ENCODE measurements at places on chromosomes 3 and 15.

DNA sequence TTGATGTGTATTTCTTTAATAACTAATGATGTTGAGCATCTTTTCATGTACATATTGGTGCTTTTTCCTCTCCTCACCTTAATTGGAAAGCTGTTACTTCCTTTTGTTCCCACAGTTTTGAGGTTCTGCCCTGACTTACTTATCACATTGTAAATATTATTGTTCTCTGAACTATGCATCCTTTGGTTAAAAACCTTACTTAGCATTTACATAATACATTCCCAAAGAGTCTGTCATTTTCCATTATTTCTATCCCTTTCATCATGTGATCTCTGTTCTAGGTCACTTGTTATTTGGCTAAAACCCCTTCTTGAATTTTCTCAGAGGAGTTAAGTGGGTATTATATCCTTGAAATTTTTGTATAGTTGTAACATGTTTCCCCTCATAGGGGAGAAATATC, 33.0 kb downstream of the SLC12A6 start:
- DNase-seq, result peak; percentile 3

- DNase-seq, result no peak
Observed at GRCh38 chr3:129732200-129732876, 125.9 kb upstream of the PLXND1 start.

DNA sequence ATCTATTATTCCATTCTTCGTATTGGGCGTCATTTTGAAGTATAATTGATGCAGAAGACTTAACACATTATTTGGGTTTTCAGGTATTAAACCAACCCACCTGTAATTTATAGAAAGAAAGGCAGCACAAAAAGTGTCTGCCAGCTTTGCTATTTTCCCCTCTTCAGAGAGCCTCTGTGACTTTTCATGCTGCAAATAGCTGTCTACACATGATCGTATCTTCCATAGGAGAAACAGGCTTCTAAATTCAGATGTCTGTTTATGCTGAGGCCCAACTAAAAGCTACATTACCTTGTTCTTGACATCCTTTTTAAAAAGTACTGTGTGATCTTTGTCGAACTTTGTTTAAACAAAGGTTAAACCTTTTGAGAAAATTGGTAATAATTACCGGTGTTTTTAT, 5.0 kb downstream of the ACKR2 start:
- DNase-seq, result no peak

- no peak for DNase-seq
Observed at GRCh38 chr3:116040152-116040551, 405.1 kb downstream of the LSAMP start.

- no peak for DNase-seq
Observed at GRCh38 chr15:40756938-40757337, 1.9 kb upstream of the RMDN3 start.

- DNase-seq, result no peak
Observed at GRCh38 chr3:39144095-39144747, 9.2 kb downstream of the CSRNP1 start.

- no peak for DNase-seq
Observed at GRCh38 chr3:42192334-42193200, 73.4 kb downstream of the CCK start.

DNA sequence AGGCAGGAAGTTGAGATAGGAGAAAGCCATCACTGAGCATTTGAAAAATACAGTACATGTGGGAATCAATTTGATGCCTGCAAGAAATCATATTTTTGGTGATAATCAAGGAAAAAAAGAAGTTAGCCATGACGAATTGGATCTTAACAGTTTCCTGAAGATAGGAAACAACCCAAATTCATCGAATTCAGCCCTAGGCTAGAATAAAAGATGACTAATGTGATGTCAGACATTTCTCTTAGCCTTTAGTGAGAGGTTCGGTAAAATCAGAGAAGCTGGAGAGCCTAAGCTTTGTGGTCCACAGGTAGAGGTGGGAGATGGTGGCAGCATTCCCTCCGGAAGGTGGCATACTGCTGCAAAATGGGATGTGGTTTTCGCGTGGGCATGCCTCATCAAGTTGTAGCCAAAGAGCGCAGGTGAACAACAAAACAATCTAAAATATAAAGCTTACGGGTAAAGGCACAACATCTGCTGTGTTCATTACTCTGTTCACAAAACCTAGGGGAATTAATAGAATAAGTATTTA, 144.1 kb upstream of the ALCAM start:
- DNase-seq, result no peak

DNA sequence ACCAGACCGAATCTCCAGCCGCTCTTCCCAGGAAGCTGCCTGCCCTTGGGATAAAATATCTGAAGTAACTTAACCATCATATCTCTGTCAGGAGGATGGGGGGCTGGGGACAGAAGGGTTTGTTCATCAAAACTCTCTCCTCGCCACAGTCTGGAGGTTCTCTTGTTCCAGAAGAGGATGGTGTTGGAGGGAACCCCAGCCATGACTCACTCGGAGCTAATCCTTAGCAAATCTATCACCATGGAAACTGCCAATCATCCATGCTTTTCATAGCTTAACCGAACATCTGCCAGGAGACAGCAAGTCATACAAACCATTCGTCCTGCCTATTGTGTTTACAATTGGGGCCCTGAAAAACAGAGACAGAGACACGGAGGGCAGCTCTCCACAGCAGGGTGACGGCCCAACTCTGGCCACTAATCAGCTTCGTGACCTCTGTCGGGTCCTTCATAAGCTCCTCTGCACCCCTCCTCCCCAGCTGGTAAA, 73.8 kb upstream of the HEG1 start:
- DNase-seq, result peak; percentile 100

- no peak for DNase-seq
Observed at GRCh38 chr3:195173657-195174056, 97.3 kb downstream of the XXYLT1 start.

DNA sequence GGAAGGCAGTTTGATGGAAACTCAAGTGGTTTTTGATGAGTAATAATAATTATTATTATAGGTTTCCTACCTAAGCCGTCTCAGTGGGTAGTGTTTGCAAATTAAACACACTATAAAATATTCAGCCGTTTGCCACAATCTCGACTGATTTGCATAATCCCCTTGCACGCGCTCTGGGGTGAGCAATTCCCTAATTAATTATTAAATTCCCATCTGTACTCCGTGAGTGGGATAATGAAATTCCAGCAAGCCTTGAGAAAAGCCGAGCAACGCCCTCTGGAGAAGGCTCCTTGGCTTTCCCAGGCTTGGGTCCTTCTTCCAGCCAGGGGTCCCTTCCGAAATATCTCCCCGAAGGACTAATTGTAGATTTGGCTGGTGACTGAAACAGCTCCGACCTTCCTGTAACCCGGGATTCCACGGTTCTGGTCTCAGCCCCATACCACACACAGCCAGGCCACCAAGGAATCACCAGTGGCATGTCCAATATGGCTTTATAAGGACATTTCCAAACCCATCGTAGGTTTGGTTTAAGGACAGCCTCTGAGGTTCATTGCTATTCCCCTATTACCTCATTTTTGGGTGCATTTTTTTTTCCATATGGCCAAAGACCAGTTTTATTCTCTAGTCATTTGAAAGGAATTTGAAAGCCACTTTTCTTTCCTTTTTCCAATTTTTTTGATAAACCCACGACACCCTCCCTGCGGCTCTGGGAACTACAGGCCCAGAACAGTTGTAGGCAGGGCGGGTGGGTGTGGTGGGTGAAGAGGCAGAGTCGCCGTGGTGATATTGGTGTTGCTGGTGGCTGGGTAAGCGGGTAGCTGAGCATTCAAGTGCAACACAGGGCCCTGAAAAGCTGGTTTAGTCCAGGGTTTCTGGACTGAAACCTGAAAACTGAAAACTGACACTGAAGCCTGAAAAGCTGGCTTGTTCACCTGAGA, 33.2 kb upstream of the RGMA start:
- no peak for DNase-seq

GRCh38 chr3:50557915-50558314, 9.6 kb downstream of the C3orf18 start:
- DNase-seq, result no peak

DNA sequence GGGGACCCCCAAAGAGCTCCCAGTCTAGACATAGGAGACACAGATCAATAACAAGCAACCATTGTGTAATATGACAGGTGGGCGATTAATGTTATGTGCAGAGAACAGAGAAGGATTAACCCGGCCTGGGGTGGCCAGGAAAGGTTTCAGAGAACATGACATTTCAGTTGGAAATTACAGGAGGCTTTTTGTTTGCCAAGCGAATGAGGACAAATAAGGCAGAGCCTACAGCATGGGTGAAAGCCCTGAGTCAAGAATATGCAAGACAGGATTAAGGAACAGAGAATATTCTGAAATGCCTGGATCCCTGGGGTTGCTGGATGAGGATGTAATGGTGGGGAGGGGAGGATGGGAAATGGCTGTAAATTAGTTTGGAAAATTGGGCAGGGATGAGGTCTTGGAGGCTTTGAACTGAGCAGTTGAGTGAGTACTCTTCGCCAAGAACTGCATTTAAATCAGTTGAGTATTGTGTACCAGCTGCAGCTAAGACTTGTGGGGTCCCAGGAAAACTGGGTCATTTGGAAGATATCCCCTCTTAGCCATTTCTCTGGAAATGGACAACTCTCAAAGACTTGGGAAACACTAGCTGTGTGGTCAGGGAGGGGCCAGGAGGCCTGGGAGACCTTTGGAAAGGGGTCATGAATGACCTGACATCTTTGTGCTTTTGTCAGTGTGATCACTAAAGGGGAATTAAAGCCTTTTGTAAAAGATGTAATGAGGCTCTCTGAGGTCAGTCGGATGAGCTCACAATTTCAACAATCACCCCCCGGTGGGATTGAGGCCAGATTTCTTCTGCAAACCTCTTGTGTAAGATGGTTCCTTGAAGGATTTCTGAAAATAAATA, 198.6 kb upstream of the NR2E3 start:
- no peak for DNase-seq

GRCh38 chr3:120853416-120853815, 54.6 kb upstream of the STXBP5L start:
- DNase-seq, result no peak

GRCh38 chr3:78141269-78141668, 1101.4 kb downstream of the ROBO2 start:
- no peak for DNase-seq

- DNase-seq, result peak; percentile 69
Observed at GRCh38 chr3:72152551-72153476, 367.9 kb upstream of the PROK2 start.

- DNase-seq, result no peak
Observed at GRCh38 chr15:45377609-45378148, 665 bp downstream of the GATM start.

DNA sequence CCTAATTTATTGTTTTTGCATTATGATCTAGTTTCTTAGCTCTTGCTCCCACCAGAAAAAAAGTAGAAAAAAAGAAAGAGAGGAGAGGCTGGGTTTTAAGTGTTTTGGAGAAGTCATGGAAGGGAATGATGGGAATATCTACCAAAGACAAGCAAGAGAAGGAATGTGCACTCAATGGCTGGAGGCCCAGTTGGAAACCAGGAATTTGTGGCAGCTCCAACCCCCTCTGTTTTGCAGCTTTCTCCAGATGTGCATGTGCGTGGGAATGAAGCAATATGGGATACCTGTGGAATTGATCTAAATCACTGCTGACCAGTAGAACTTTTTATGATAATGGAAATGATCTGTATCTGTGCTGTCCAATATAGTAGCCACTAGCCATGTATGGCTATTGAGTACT, 27.1 kb downstream of the EIF2AK4 start:
- DNase-seq, result no peak

GRCh38 chr15:75565062-75565970, 13.8 kb downstream of the PTPN9 start:
- DNase-seq, result no peak

DNA sequence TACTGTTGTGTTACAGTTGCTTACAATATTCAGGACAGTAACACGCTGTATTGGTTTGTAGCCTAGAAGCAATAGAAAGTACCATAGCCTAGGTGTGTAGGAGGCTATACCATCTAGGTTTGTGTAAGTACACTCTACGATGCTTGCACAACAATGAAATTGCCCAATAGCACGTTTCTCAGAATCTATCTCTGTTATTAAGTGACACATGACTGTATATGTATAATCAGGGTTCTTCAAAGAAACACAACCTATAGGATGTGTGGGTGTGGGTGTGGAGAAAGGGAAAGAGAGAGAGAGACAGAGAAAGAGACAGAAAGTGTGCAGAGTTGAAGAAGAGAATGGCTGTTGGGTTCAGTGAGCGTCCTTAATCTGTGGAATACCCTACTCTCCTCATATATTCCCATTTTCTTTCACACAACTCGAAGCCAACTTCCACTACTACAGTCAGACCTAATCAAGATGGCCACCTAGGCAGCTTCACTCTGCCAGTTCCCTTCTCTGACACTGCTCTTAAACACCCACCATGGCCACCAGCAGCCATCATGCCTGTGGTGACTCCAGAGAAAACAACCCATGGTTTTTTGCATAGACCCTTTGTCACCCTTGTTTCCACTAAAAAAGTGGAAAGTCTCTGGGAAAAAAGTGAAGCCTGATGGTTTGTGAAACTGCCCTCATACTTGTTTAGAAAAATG, 5.8 kb upstream of the PPP4R2 start:
- no peak for DNase-seq

DNA sequence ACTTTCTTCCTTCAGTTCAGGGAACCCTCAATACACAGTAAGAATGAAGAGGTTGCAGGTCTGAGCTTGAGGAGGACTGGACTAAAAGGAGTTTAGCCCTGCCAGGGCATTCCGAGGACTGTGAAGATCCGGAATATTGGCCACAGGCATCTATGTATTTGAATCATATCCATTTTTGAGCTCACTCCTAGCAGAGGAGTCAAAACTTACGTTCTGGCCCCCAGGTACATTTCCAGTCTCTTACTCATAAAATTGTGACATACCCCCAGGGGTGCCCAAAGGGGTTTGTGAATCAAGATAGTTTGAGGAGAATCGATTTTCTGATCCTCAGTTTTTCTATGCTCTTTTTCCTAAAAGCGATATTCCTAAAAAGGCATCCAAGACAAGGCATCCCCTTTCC, 27.6 kb upstream of the SRP14 start:
- no peak for DNase-seq

GRCh38 chr3:80643421-80643820, 875.6 kb upstream of the ROBO1 start:
- no peak for DNase-seq

GRCh38 chr3:29335438-29335837, 54.6 kb downstream of the RBMS3 start:
- peak; percentile 95 for DNase-seq

- no peak for DNase-seq
Observed at GRCh38 chr3:62554264-62554799, 181.0 kb upstream of the FEZF2 start.

DNA sequence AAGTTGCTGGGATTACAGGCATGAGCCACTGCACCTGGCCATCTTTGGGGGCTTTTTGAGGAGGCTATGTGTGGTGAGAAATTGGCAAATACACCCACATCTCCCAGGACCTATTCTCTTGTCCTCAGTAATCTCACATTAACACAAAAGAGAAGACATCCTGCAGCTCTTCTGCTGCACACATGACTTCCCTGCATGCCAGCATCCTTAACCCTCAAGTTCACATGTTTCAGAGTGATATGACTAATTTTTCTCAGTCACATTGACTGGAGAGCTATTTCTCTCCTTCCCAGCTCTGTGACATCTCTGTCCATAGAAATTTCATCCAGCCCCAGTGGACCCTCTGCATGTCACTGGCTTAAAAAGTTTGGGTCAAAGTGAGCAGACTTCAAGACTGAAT, 1.9 kb upstream of the SKIC8 start:
- DNase-seq, result no peak
